ENCODE measurements at places on chromosomes 7 and 10.

- DNase-seq, result no peak
Measured at GRCh38 chr7:98229991-98230745, 18.9 kb downstream of the BHLHA15 start.

DNA sequence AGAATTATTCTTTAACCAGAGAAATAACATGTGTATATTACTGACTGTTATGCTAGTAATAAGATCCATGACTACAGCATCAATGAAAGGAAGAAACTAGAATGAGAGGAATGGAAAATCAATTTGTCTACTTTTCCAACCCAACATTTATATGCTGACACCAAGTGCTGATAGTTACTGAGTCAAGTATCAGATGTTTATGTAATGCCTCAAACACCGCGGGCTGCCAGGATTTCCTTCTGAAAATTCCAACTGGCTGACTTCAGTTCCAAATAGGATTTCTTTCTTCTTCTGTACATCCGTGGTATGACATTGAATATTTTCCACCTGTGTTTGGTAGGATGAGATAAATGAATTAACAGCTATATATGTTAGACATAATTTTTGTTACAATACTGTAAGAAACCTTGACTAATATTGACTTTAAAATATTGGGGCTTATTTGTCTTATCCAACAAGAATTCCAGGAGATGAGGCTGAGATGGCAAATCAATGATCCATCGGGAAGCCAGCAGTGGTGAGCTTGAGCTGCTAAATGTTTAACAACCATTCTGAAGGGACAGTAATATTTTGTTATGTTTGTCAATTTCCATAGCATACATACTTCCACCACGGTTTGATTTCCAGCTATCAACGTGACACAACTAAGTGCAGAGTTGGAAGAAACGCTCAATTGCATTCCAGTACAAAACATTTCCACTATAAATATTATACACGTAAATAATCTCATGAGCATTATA is 435.2 kb upstream of the AUTS2 start:
- no peak for DNase-seq

DNA sequence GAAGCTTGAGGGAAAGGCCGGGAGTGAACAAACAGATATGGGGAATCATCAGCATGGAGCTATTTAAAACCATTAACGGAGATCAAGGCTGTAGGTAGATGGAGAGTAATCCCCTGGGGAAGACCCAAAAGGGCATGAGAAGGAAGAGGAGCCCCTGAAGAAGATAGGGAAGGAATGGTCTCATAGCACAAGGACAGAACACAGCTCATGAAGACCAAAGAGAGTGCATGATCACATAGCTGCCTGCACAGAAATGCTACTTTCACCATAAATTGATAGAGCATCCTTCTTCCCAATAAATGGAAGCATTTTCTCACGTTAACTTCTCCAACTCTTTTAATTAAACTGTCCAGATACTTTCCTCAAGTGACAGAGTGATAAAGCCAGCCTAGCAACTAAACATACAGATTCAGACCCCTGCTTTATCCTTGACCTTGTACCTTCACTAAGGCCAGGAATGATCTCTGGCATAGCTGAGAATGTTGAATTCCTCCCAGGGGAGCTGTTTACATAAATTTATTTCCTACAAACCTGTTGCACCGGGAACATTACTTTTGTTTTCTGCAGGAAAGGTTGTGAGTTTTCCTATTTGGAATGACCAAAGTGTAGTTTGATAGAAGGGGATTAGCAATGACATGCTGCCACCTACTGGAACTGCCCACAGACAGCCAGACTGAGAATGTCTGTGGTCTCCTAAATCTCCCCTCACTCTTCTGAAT is 110.8 kb upstream of the LRGUK start:
- DNase-seq, result no peak

- no peak for DNase-seq
Measured at GRCh38 chr10:5567477-5567876, 42.7 kb downstream of the CALML3 start.

DNA sequence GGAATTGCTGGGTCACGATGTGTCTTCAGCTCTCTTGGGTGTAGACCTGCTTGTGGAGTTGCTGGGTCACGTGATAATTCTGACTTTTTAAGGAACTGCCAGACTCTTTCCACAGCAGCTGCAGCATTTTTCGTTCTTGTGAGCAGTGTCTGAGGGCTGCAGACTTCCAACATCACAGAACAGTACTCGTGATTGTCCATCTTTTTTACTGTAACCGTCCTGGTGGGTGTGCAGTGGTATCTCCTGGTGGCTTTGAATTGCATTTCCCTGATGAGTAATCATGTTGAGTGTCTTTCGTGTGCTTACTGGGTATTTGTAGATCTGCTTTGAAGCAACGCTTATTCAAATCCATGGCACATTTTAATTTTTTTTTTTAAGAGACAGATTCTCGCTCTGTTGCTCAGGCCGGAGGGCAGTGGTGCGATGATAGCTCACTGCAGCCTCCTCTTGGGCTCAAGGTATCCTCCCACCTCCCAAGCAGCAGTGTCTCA is 22.7 kb downstream of the INPP5A start:
- DNase-seq, result no peak

GRCh38 chr7:36001546-36001945 is 151.5 kb upstream of the EEPD1 start:
- DNase-seq, result no peak

- no peak for DNase-seq
Measured at GRCh38 chr10:15516256-15517085, 145.4 kb upstream of the FAM171A1 start.

DNA sequence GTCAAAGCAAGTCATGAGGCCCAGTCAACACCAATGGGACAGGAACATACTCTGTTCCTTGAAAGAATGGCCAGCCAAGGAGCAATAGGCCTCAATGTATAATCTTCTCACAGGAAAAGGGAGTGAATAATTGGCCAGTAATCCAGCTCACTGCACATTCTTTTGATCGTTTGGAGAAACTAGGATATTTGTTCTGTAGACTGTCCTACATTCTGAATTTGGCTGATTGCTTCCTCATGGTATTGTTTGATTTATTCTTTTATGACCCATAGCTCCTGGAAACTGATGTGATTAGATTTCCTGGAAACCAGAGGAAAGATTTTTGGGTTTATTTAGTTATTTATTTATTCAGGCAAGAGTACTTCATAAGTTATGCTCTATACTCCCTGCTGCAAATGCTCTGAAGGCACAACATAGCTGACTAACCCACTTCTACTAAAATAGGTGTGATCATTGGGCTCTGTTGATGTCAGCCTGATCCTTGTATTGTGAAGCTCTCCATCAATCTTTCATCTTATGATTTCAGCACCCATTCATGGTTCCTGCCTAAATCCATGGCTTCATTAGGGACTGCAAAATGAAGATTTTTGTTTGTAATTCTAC is 745.2 kb downstream of the SUGCT start:
- DNase-seq, result no peak

- DNase-seq, result no peak
Measured at GRCh38 chr10:112517451-112517862, 70.4 kb downstream of the VTI1A start.

DNA sequence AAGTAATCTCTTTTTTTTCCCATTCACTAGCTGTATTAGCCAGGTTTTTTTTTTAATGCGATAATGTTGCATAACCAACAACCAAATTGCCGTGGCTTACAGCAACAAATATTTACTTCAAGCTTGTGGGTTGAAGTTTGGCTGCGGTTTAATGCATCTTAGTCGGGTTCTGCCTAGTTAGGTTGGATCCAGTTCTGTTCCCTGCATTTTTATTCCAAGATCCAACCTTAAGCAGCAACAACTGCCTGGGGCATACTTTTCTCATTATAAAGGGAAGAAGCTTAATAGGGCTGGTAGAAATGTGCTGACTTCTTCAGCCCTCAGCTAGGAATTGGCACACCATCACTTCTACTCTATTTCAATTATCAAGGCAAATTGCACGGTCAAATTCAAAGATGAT is 1115.5 kb upstream of the AUTS2 start:
- no peak for DNase-seq

DNA sequence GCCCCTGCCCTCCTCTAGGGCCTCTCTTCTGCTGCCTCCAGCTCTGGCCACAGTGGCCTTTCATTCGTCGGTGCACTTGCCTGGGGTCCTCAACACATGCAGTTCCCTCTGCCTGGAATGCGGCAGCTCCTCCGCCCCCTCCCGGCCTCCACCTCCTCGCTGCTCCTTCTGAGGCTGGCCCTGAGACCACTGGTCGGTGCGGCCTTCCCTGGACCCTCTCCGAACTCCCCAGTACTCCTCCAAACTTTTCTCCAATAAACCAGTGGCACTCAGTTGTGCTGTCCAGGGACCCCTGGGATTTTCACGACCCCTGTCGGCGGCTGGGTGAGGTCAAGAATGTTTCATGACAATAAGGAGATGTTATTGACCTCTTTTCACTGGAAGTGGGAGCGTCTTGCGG is 53.5 kb downstream of the BMS1 start:
- no peak for DNase-seq

DNA sequence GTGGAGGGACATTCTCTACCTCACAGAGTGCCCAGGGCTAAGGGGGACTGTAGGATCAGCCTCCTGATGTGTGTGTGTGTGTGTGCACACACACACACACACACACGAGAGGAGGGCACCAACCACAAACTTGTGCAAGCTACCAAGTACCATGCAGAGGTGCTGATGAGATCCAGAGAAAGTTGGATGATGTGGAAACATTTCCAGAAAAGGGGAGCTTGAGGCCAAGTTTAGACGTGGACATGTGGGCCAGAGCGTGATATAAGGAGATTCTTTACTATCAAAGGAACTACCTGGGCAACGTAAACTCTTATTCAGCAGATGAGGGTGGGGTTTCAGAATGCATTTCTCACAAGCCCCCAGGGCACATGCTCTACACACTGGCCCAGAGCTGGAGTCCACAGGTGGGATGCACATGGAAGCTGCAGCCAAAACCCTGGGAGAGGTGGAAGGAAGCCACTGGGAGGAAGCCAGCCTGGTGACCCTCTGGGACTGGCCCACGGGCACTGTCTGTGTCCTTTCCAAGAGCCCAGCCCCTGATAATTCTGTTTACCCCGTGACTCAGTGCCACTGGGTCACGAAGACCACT is 53.5 kb downstream of the DLG5 start:
- no peak for DNase-seq

- DNase-seq, result no peak
Measured at GRCh38 chr7:24829787-24830186, 72.5 kb upstream of the GSDME start.

DNA sequence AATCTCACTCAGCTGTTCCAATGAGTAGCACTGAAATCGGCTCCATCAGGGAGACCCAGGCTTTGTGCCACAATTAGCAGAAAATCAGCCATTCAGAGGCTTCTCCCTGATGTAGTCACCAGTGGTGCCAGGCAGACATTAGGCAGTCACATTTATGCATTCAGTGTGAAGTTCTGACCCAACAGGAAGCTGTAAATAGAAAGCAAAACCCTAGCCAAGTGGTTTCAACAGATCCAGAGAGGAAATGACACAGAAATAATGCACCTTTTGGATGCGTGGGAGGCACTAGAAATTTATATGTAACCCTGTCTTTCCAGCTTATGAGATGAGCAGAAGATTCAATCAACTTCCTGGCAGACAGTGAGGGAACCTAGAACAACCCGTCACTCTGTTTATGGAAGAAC is 186.4 kb downstream of the PDE1C start:
- DNase-seq, result no peak

GRCh38 chr7:129882531-129882930 is 70.2 kb downstream of the UBE2H start:
- no peak for DNase-seq

DNA sequence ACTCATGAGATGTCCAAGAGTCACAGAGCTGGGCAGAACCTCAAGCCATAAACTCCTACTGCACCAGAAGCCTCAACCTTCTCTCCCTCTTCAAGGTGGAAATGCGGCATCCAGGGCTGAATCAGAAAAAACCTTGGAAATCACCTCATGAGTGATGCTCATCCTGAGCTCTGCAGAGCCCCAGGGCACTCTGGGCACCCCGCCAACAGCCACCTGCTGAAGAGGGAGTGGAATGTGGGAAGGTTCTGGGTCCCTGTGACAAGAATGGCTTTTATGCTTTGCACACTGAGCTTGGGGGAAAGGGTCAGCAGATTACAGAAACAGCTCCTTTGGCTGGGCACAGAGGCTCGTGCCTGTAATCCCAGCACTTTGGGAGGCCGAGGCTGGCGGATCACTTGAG is 18.8 kb downstream of the NUDT1 start:
- no peak for DNase-seq

DNA sequence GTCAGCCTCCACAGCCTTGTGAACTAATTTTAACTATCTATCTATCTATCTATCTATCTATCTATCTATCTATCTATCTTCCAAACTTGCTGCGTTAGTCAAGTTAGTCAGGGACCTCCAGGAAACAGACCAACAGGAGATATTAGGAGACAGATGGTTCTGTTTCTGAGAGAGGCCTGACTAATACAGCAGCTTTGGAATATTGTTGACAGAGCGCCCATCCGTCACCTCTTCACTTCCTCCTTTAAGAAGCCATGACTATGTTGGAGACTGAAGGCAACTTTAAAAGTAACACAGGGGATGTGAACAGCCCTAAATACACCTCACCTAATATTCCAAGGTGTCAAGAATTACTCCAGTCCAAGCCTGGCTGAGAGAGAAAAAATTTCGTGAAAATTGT is 280.9 kb upstream of the IGFBP3 start:
- DNase-seq, result no peak

GRCh38 chr10:33147013-33147310 is 187.5 kb downstream of the NRP1 start:
- no peak for DNase-seq

DNA sequence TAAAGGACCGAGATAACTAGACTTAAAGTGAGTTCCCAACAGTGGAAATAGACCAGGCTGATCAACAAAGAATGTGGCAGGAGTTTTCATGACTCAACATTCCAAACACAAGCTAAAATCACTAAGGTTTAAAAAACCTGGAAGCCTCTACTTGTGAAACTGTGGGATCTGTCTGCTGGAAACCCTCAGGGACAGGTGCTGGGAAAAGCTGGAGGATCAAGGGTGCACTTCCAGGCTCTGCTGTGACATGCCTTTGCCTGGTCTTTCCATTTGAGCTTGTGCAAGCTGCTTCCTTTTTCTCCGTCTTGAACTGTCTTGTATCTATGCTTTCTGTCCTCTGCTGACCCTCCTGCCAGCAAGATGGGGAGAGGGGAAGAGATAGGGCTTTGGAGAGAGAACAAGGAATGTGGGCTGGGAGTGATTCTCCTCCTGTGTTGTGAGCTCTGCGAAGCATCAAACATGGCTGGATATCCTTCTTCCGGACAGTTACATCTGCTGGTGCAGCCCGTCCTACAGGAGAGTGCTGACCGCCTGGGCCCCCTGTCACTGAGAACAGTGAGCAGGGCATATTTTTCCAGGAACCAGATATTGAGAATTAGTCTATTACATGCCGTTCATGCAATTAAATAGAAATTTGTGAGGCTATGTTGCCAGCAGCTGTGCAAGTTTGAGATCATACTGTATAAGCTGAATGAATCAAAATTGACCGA is 25.5 kb downstream of the ARHGAP22 start:
- no peak for DNase-seq

DNA sequence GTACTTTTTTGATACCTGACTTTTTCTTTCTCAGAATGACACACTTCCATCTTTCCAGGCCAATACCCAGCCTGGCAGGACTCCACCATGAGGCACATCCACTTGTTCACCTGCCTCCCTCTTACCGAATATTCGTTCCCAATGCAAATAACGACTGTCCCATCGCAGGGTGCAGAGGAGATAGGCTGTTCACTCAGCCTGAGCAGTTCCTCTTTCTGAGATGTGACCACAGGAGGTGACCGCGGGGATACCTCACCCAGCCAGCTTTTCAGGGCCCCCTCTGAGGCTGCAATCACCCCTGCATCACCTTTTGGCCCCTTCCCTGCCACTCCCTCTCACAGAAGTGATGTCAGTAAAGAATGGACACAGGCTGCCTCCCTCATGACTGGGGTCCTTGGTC is 28.3 kb downstream of the PTPRN2 start:
- DNase-seq, result no peak

- no peak for DNase-seq
Measured at GRCh38 chr10:1950803-1951495, 213.6 kb upstream of the ADARB2 start.

All from NCI-H1417 treated with DMSO at 0.1 percent for 48 hours (cell line).